Left kidney (tissue), 8 donors: ENCODE measurements at places on chromosomes 7 and 10. TPM values are rescaled to one million over a fixed set of nuclear protein-coding genes. Genes with fewer than 3 reads are reported as not detected.

The CLDN12 gene
- polyA plus RNA-seq = 56.9 TPM

The INA gene
- 0.53 TPM for polyA plus RNA-seq

DNA sequence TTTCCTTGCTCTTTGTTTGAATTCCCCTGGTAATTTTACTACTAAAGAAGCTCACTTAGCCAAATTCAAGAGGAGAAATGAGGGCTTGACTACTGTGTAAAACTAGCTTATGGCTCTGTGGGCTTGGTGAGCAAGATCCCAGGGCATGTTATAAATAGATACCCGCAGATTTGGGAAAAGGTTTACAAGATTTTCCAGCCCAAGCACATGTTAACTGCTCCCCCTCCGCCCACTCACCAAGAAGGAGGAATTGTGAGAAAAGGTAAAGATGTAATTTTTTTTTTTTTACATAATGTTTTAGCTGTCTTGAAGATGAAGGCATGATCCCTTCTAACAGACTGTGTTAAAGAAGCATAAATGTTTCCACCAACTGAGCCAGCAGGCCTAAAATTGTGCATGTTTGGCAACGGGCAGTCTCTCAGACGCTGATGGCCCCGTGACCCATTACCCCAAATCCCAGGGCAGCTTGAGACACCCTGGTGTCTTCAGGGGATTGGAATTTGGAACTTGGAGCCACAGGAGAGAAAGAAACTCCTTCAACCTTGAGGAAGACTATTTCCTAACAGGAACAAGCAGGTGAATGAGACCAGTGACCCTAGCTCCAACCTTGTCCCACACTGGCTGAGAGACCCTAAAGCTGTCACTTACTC lies 429.8 kb upstream of the CELF2 start:
- DNase-seq = no peak

- no peak for DNase-seq
These were observed 3.8 kb downstream of the ALOX5 start for GRCh38 chr10:45377858-45378257.
